ENCODE measurements at places on chromosomes 6 and 20. TPM values are rescaled to one million over a fixed set of nuclear protein-coding genes. Genes with fewer than 3 reads are reported as not detected.

The LY6G6D gene
- total RNA-seq, result not detected

The TSBP1 gene
- not detected for total RNA-seq

The MICA gene
- total RNA-seq, result 24.5 TPM

The HLA-DRB5 gene
- 113 TPM for total RNA-seq

The TMEM200A gene
- total RNA-seq, result 14.8 TPM

The PANK2 gene
- total RNA-seq, result 34.3 TPM

The C6orf141 gene
- 0.83 TPM for total RNA-seq

The SYTL3 gene
- total RNA-seq, result 4.2 TPM

The FRS3 gene
- 7.6 TPM for total RNA-seq

The RUNX2 gene
- 3.3 TPM for total RNA-seq

The BPI gene
- 1.8 TPM for total RNA-seq

The USP49 gene
- total RNA-seq, result 2.4 TPM

The RIPOR3 gene
- total RNA-seq, result 11.3 TPM

The ADGB gene
- 0.87 TPM for total RNA-seq

The OR10C1 gene
- not detected for total RNA-seq

The RIPPLY2 gene
- not detected for total RNA-seq

The RFX6 gene
- not detected for total RNA-seq

The TRIM26 gene
- total RNA-seq, result 29.0 TPM

The RIMS4 gene
- 2.1 TPM for total RNA-seq

The ADTRP gene
- total RNA-seq, result not detected

The FAM217A gene
- total RNA-seq, result not detected

The PBOV1 gene
- total RNA-seq, result not detected
